Fibroblast of skin of left quadriceps (primary cell): ENCODE measurements at places on chromosomes 4 and X.

- no peak for DNase-seq
Observed at GRCh38 chr4:27140486-27140885, 279.8 kb downstream of the STIM2 start.

DNA sequence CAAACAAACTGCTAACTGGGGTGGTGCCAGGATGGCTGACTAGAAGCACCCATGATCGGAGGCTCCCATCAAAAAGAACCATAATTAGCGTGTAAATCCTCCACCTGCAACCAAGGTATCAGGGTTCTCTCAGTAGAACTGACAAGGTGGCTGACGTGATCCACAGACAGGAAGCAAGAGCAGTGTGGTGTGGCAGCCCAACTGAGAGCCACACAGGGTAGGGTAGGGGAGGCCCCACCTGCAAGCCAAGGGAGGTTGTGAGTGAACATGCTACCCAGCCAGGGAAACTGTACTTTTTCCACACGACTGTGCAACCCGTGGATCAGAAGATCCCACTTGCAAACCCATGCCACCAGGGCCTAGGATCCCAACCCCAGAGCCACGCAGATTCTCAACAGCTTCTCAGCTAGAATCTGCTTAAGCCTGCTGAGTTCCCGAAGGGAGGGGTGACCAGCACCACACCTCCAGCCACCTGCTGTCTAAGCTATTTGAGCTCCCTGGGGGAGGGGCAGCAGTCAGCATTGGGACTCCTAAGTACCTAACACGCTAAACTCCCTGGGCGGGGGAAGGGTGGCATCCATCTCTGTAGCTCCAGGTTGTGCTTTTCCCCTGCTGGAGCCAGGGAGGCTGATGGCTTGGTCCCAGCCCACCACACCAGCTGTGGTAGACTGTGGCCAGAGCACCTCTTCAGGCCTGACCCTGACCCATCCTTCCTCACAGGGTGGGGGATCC, 425.1 kb downstream of the GPM6A start:
- no peak for DNase-seq

GRCh38 chr4:13765539-13765938, 138.0 kb upstream of the BOD1L1 start:
- DNase-seq, result no peak

- peak; percentile 8 for DNase-seq
Observed at GRCh38 chr4:30962939-30963338, 242.8 kb downstream of the PCDH7 start.

DNA sequence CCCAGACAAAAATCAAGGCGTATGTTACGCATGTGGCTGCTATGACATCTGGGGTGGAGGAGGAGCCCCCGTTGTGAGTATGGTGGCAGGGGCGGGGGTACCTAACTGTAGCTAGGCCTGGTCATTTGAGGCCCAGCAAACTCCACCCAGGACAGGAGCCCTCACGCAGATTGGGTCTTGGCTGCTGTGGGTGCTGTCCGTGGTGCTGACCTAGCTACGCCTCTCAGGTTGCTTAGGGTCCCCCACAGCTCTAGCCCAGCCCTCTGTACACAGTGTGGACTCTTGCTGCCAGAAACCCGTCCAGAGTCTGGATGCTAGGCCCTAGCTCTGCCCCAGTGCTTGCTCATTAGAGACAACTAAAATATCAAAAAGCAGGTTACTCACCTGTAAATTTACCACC, 146.7 kb upstream of the PSAPL1 start:
- DNase-seq, result no peak

DNA sequence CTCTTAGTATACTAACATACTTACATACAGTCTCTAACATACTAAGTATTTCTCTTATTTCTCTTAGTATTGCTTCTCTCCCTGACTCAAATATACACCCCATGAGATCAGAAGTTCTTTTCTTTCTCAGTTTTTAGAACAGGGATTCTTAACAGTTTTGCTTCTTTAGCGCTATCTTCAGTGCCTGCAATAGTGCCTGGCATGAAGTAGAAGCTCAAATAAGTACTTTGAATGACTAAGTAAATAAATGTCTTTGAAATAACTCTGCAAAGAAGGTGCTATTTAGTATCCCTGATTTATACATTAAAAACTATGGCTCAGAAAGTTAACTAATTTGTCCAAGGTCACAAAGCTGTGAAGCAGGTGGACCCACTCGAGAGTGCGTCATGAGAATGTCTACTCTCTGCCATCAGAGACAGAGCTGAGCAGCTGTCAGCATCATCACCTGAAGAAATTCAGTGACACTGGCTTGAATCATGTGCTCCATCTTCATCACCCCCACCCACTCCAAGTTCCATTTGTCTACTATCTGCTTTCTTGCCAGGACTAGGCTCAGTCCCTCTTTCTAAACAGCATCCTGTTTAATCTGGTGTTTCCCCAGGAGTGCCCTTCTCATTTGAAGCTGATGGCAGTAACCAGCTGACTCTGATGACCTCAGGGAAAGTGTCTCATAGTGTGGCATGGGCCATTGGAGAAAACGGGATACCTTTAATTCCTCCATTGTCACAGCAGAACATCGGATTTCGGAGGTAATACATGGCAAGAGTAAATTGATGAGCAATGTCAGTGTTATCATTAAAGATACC, 83.1 kb downstream of the CC2D2A start:
- DNase-seq, result no peak

DNA sequence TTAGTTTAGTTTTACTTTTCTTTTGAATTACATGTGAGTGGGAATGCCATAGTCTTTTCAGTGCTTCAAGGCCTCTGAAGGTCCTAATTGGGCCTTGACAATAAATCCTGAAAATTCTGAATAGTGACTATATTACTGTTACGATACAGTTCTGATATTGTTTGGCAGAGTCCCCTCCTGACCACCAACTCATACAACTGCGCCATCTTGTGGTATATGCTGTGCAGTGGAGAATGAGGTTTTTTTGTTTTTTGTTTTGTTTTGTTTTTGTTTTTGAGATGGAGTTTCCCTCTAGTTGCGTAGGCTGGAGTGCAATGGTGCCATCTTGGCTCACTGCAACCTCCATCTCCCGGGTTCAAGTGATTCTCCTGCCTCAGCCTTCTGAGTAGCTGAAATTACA, 56.6 kb upstream of the CHRDL1 start:
- no peak for DNase-seq

DNA sequence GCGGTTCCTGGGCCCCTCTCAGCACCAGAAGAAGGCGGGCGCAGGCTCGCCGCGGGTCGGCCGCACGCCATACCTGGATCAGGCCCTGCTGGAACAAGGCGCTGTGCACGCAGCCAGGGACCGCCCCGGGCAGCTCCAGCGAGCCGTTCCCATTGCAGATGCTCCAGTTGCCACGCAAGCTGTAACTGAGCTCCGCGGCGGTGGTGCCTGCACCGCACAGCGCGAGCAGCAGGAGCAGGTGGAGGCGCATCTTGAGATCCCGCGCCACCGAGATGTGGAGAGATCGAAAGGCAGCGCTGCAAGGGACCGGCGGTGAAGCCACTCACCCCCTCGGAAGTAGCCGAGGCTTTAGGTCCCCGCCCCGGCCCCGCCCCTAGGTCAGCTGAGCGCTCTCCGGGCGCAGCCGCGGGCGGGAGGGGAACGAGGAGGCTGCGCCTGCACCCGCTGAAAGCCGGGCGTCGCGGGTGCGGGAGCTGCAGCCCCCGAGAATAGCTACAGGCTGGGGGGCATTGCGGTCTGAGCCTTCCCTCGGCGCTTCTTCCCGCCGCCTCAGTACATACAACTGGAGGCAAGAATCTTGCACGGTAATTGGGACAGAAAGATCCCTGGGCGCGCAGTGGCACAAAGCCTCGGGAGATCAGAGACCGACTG, at the start of gene MANBA:
TSS of gene MANBA (minus strand) at position 324 of the 651 bp plus-strand sequence. CDS start at position 250, 74 bp downstream.
- no peak for DNase-seq

GRCh38 chrX:65480960-65481359, 53.6 kb downstream of the LAS1L start:
- DNase-seq, result no peak

GRCh38 chr4:124890522-124890921, 178.0 kb upstream of the ANKRD50 start:
- DNase-seq, result peak; percentile 37

DNA sequence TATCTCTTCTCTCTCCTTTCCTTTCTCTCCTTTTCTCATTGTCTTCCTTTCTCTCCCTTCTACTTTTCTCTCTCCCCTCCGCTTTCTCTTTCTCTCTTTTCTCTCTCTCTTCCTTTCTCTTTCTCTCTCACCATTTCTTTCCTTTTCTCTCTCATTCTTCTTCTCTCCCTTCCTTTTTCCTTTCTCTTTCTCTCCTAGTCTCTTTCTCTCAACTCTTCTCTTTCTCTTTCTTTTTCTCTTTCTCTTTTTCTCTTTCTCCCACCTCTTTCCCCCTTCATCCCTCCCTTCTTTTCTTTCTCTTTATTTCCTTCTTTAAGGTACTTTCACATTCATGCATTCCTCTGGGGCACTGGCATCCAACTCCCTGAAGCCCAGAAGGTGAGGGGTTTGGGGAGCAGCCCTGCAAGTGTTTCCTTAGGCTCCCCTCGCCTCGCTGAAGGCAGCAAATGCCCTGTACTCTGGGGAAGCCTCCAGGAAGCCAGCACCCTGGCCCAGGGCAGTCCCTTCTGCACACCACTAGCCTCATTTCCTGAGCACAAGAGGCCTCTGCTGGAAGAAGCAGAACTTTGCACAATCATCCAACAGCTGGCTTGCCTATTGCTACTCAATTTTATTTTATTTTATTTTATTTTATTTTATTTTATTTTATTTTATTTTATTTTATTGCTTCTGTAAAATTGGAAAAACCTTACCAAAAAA, 124.2 kb downstream of the NFKB1 start:
- DNase-seq, result no peak

DNA sequence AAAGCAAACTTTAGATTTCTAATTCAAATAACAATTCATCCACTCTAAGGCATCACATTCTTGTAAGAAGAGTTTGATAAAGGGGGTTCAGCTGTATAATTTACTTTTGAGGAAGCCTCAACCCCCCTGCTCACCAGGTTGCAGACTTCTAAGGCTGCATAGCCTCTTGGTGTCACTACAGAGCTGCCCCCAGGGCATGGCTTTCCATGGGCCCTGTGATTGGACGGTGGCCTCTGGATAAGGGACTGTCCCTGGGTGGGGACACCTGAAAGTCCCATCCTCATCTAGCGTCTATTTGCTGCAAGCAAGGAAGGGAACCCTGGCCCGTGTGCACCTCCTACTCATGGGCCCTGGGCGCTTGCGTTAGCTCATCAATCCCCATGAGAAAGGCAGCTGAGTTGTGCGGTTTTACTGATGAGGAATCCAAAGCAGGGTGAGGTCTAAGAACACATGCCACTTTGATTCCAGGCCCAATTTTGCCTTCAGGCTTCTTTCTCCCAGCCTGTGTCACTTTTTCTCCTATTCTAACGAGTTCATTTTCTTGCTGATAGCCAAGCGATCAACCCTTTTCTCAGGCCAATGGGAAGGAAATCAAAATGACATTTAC, 51.8 kb downstream of the SCML1 start:
- no peak for DNase-seq

DNA sequence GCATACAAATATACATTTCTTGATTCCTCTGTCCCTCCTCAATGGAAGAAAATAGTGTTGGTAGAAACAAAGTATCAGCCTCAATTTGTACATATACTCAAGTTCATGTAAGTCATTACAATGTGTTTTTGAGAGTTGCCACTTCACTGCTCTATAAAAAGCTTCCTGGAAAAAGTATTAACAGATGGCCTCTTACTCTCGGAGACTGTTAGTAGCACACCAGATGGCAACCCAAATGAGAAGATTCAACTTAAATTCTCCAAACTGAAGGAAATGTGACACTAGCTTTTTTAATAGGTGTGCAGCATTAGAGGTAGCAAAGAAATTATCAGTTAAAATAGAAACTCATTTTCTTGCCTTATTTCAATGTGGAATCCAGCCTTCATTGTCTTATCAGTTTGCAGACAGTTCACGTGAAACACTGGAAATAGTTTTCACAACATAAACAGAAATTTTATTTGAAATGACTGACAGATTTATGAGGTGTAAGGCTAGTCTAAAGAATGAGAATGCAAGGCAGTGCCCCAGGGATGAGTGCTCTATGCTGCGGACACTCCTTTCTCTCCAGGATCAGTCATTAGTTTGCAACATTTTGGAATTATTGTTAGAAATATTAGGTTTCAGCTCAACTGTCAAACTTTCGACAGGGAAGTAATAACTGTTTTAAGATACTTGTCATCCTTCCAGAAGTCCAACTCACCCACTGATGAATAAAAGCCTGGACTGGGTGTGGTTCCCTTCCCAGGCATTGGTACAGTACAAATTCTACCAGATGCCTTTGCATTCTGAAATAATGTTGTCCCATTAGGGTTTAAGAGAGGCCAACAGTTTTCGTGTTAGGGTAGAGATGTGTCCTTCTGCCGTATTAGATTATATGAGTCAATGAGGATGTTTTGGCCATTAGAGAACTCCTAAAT, 50.9 kb downstream of the IDS start:
- DNase-seq, result peak; percentile 0

DNA sequence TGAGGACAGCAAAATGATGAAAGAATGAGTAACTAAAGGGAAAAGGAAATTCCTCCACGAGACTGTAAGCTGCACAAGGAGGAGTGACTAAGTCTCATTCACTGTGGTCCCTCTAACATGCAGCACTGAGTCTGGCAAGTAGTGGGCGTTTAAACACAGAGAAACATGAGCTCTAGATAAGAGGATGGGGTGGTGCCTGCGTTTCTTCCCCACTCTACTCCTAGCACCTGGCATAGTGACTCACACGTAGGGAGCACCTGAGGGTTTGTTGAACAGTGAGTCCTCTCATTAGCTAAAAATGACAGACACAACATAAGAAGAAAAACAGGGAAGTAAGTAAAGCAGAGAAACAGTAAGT, 105.8 kb upstream of the CBR4 start:
- DNase-seq, result peak; percentile 92

DNA sequence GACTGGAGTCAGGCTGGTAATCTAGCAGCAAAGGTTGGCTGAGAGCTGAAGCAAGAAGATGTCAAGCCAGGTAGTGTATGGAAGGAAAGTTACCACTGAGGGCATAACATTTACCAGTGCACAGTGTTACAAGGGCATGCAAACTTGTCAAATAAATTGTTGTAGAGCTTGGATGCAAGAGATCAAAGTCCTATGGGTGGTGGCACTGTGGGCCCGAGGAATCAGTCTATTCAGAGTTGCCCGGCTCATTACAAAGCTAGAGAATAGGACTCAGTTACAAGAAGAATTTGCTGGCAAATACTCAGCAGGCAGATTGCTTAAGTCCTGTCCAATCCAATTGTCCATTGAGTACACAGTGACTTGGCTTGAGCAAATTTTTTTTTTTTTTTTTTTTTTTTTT, 2043.8 kb downstream of the ARAP2 start:
- no peak for DNase-seq

GRCh38 chrX:20442597-20442996, 175.9 kb upstream of the RPS6KA3 start:
- DNase-seq, result peak; percentile 32

- DNase-seq, result peak; percentile 65
Observed at GRCh38 chrX:50697691-50698090, 116.3 kb downstream of the SHROOM4 start.
